Stimulated activated CD8-positive, alpha-beta memory T cell treated with anti-CD3 and anti-CD28 coated beads, Interleukin-7, amount 100 ng/mL, for 1 hour (primary cell): ENCODE measurements at places on chromosomes 4 and X.

GRCh38 chrX:46178763-46179162, 366.5 kb downstream of the ZNF674 start:
- no peak for DNase-seq

- DNase-seq = no peak
These were observed 34.7 kb downstream of the P2RY8 start for GRCh38 chrX:1502241-1502640.

GRCh38 chr4:166657261-166657660, 577.0 kb downstream of the SPOCK3 start:
- DNase-seq = no peak

GRCh38 chr4:16574981-16575380, 323.5 kb downstream of the LDB2 start:
- no peak for DNase-seq

GRCh38 chr4:16588651-16589050, 309.8 kb downstream of the LDB2 start:
- DNase-seq = no peak

DNA sequence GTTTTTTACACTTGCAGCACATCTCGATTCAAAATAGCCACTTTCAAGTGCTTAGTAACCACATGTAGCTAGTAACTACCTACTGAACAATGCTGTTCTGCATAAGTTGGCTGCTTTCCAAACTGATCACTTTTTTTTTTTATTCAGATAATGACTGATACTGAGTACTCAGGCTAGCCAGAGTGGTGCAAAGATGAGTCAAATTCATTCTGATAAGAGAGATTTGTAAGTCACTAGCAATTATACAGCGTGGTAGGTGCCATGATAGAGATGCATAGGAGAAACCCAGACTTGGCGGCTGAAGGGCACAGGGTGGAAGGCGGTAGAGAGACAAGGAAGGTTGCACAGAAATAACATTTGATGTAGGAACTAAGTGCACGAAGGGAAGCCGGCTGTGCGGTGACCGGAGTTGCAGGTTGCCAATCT, 357 bp upstream of the IGBP1 start:
- no peak for DNase-seq

GRCh38 chrX:134161162-134161561, 75.8 kb upstream of the CCDC160 start:
- DNase-seq = no peak

- no peak for DNase-seq
These were observed 29.0 kb downstream of the TMEM165 start for GRCh38 chr4:55424791-55425190.

- DNase-seq = no peak
These were observed 480 bp downstream of the USP46 start for GRCh38 chr4:52658641-52659000.

DNA sequence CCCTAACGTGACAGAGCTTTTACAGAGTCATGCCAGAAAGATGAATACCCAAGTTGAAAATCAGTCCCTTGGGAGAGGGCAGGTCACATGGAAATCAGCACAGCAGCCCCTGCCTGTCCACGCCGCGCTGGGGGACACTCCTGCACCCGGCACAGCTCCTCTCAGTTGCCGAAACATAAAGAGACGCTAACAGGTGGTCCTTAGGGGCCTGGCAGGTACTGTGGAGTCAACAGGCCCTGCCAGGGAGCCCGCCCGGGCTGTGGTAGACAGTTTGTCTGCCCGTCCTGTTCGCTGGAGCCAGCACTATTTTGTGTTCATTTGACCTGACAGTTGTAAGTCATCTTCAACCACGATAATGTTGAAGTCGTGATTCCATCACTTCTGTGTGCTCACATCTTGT, 30.5 kb downstream of the NELFA start:
- DNase-seq = no peak

- no peak for DNase-seq
These were observed 450.0 kb downstream of the SPRY1 start for GRCh38 chr4:123846561-123846960.

DNA sequence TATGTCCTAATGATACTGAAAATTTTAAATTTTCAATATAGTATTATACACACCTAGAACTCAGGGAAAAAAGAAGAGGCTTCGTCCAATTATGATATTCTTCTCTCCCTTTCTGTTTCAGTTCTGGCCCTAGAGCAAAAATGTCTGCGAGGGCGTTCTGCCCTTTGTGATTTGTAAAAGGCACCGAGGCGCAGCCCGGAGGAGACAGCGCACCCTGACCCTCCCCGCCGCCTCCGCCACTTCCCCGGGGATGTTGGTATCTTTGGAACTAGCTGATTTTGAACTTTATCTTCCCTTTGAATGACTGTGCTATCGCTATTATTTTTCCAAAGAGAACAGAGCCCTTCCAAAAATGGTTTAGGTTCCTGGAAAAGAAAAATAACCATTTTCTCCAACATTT, 173.2 kb upstream of the FAM9B start:
- no peak for DNase-seq

DNA sequence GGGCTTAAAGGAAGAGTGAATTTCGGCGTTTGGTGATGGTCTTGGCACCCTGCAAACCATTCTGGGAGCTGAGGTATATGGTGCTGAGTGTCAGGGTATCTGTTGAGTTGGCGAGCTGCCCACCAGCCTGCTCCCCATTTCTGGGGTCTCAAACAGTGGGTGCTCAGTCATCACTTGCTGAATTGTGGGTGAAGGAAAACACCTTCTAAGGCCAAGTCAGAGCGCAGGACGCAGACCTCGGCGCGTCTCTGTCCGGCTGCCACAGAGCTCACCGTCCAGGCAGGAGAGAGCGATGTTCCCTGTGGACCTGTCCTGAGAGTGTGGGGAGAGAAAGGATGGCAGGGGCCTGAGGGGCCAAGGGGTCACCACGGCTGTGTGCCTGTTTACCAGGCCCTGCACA, 111.2 kb downstream of the SORCS2 start:
- DNase-seq = no peak

- no peak for DNase-seq
These were observed 577.2 kb upstream of the HTR2C start for GRCh38 chrX:114006664-114007063.

- no peak for DNase-seq
These were observed 186.3 kb upstream of the FGF13 start for GRCh38 chrX:138897621-138898492.

- no peak for DNase-seq
These were observed 77.5 kb downstream of the IQCM start for GRCh38 chr4:149738156-149738555.

DNA sequence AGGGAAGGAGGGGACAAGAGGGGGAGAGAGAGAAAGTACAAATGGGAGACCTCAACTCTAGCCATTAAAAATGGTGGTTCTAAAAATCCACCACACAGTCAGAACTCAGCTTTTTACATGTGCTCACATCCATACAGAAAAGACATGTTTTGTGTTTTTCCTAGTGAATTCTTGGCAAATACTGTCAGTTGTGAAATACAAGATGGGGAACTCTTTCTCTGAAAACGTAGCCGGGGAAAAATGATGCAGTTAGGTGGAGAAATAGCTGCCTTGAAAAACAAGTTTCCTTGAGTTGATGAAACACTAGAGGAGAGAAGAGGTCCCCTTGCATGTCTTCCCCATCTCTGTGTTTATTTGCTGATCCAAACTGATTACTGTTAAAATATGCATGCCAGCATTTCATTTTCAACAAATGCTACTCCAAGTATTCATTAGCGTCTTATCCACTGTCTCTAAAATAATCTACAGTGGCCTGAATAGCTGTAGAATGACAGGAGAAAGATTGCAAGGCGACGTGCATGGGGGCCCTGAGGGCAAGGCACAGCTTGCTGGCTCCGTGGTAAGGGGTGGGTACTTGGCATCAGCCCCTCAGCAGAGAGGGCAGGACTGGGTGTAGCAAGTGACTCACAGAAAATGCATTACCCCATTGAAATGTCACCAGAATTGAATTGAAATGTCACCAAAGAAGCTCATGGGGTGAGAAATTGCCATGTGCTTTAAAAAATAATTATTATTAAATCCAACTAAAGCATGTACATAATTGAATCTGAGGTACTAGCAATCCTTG, 48.1 kb upstream of the TBL1X start:
- no peak for DNase-seq

- no peak for DNase-seq
These were observed 284.5 kb upstream of the CTSO start for GRCh38 chr4:156238171-156238570.

DNA sequence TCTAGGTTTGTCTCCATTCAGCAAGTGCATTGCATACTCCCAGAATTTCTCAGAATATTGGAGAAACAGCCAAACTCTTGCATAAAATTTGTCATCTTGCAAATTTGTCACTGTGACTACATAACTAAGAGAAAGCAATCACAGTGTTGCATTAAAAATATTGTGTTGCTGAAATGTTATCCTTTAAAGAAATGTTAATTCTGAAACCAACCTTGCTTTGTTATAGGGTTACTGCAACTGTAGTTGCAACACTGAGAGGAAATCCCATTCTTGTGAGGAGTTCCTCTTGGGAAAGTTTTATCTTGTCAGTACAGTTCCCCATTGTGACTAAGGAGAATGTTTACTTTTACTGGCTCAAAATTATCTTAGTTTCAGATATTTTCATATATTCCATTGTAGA, 20.9 kb downstream of the CYBB start:
- DNase-seq = no peak

- no peak for DNase-seq
These were observed 11.3 kb upstream of the CD99 start for GRCh38 chrX:2679534-2680485.

DNA sequence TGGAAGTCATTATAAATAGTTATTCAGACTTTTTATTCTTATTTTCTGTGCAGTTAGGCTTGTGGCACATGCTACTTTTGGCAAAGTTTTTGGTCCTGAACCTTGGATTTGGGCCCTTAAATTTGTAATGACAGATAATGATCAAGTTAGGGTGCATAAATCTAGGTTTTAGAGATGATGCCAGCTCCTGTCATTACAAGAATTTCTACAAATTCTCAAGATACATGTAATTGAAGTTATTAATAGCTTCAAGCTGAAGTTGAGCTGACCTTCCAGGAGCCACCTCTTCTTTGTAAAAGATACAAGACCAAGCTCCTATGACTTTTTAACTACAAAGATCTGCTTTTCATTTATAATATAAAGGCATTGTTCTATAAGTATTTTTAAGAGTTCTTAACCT, 255.6 kb upstream of the UGT8 start:
- no peak for DNase-seq

DNA sequence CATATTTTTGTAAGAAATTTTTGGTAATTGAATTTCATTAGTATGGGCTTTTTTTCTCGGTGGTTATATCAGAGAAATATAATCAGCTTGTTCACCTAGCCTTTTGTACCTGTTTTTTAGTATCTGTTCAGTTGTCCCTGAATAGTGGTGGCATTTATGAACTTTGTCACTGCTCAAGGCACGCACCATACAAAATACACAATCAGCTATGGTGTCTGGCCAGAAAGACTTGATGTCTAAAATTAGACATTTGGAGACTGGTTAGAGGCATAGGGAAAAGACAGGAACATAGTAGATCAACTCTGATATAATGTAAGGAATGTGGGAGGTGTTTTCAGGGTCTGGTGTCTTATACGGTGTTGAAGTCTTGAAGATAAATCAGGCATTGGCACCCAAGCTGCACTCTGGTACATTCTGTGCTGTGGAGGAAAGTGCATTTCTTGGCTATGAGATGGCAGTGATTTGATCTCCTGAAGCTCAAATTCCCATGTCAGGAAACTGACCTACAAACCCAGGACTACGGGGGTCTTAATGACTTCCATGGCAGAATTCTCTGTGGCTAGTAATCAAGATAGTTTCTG, 3.6 kb downstream of the ART3 start:
- DNase-seq = no peak

DNA sequence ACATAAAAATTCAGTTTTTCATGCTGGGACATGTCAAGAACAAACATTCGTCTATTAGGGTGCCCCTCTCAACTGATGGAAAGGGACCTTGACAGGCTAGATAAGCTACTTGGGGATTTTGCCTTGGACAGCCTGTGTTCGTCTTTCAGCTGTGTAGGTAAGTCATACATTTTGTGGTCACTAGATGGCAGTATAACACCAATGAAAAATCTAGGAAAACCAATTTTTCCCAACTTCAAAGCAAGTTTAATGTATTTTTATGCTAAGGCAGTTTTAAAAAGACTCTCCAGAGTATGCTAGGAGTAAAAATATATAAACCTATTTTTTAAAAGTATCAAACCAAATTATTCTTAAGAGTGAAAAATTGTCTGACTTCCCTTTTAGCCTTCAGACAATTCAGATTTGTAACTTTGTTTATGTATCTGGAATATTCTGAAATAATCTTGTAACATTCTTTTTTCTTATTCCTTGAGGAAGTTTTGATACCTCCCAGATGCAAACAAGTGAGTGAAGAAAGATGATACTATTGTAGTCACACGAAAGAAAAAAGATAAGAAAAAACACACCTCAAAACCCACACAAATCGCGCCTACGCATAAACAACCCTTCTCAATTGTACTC, 158.3 kb downstream of the CPE start:
- DNase-seq = no peak

GRCh38 chrX:27254656-27255055, 208.5 kb downstream of the PPP4R3C start:
- no peak for DNase-seq

GRCh38 chr4:85368932-85369331, 106.0 kb upstream of the ARHGAP24 start:
- DNase-seq = no peak

GRCh38 chrX:154819771-154820341, 14.6 kb upstream of the MPP1 start:
- no peak for DNase-seq

DNA sequence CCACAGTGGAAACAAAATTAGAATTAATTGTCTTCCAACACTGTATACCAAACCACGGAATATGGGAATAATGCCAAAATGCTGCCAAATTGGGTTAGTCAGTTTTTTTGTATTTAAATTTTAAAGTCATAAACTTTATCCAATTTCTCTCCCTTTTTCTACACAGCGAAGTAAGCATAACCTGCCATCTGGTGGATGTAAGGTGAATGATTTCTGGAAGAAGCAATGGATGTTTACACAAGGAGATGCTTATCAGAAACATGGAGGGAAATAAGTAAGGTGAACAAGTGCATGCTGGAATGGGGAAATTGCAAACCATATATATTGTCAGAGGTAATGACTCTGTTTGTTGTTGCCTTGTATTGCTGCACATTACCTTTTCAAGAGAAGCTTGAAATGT, 691.9 kb downstream of the TECRL start:
- DNase-seq = no peak

- DNase-seq = no peak
These were observed 18.5 kb upstream of the TET2 start for GRCh38 chr4:105128208-105128607.

DNA sequence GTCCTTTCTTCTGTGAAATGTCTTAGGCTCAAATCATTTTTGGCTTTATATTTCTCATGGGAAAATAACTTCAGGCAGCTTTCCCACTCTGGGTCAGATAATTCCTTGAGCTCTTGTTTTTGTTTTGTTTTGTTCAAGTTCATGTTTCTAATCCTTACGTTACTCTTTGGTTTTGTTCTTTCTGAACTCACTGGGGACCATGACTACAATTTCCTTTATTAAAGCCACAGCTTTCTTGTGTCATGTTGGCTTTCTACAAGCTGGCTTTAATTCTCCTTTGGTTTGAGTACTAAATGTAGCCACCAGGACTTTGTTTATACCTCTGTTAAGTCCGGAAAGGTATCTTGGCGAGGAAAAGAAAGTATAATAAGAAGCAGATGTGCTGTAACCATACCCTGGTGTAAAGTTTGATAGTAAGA, 30.8 kb upstream of the ANXA3 start:
- no peak for DNase-seq

GRCh38 chr4:142696334-142697122, 149.6 kb downstream of the INPP4B start:
- no peak for DNase-seq
